COR-L47 (cell line): ENCODE measurements at places on chromosomes 13 and 19.

GRCh38 chr19:40553885-40554857 is 22.5 kb upstream of the SHKBP1 start:
- no peak for DNase-seq

- no peak for DNase-seq
Observed at GRCh38 chr13:47796816-47797215, 204.3 kb downstream of the SUCLA2 start.

GRCh38 chr19:5826531-5827341 is 12.8 kb downstream of the FUT6 start:
- DNase-seq = peak; percentile 97

DNA sequence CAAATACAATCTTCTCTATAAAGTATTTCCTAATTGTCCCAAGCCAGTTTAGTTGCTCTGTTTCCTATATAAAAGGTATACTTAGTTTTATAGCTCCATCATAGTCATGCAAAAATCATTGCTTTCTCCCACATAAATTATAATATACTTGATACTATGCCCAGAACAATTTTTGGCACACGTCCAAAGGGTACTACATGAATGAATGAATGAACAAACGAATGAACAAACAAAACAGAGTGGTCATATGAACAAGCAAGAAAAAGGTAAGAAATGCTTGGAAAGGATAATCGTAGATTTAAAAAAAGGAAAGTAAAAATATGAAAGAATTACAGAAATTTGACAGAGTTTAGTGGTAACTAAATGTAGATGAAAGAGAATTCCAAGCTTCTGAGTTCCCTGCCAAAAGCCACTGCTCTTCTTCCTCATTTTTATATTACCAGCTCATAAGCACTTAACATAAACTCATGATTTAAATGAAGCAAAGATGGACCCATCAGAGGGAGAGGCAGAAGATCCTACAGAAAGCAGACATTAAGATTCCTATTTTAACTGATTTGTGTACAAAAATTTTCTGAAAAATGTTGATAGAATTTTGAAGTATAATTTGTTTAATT is 123.2 kb downstream of the ENOX1 start:
- DNase-seq = no peak

- DNase-seq = no peak
Observed at GRCh38 chr19:33736158-33736557, 60.5 kb upstream of the KCTD15 start.

DNA sequence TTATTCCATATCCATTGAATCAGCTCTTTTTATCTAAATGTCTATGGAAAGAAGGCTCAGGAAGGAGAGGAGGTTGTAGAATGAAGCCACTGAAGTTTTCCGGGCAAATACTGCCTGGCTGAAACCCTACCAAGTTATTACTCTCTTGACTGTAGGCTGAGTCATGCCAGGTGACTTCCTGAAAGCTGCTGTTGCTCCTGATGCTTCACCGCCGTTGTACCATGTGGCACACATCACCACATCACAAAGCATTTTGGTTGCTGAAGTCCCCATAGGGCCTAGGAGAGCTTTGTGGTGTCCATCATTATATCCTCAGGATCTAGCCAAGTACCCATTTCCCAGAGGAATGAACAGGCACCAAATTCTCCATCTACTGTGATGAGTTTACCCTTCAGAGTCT is 11.1 kb upstream of the TDRD12 start:
- DNase-seq = no peak

DNA sequence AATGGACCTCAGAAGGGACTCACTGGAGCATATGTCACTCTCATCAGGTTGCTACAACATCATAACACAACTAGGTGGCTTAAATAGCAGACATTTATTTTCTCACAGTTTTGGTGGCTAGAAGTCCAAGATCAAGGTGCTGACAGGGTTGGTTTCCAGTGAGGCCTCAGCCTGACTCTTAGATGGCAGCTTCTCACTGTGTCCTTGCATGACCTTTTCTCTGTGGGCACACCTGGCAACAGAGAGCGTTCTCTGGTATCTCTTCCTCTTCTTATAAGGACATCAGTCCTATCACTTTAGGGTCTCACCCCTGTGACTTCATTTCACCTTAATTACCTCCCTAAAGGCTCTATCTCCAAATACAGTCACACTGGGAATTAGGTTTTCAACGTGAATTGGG is 74.5 kb downstream of the CYSLTR2 start:
- no peak for DNase-seq

DNA sequence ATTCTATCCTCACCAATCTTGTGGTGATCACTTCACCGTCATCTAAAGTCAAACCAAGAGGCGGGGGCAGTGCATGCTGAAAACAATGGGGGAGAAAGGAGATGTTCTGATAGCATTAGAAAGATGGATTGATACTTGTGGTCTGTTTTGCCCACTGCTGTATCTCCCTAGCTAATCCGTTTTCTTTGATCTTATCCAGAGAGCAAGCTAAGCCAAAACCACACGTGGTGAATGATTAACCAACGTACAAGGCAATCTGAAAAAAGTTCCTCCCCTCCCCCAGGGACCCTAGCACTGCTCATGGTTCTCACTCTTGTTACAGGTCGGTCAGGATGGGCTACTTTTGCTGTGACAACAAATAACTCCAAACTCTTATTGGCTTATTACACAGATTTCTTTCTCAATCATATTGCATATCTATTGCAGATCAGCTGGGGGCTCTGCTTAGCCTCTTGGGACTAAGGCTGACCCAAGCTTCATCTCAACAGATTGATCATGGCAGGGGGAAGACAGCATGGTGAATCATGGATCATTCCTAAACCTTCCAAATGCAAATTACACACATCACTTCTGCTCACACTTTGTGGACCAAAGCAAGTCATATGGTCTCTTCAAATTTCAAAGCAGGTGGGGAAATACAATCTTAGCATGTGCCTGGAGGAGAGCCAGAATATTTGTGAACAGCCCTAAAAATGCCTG is 11.9 kb upstream of the C13orf42 start:
- no peak for DNase-seq

GRCh38 chr13:106449096-106449495 is 86.4 kb downstream of the EFNB2 start:
- DNase-seq = no peak

DNA sequence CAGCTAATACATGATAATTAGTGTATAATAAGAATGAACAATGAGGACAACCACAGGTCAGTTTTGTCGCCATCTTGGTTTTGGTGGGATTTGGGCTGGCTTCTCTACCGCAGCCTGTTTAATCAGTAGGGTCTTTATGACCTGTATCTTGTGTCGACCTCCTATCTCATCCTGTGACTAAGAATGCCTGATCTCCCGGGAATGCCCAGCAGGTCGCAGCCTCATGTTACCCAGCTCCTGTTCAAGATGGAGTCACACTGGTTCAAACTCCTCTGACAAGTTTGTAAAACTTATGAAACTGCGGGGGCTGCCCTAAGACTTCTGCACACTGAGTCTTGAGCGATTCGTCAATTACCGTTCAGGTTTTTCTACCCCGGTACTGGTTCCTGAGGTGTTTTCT is 21.5 kb upstream of the ADGRE1 start:
- no peak for DNase-seq

- peak; percentile 78 for DNase-seq
Observed at GRCh38 chr13:110907951-110908898, 6.6 kb downstream of the ANKRD10 start.

DNA sequence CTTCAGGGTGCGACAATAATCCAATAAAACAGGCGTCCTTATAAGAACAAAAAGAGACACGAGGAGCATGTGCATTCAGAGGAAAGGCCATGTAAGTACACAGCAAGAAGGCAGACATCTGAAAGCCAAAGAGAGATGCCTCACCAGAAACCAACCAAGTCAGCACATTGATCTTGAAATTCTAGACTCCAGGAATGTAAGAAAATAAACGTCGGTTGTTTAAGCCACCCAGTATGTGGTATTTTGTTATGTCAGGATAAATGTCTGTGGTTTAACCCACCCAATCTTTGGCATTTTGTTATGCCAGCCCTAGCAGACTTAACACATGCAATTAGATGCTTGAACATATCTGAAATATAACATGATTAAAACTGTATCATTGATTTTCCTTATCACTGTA is 452.0 kb downstream of the SLITRK6 start:
- no peak for DNase-seq
